ENCODE measurements at places on chromosomes 12 and 14.

GRCh38 chr12:16399101-16399500, 51.7 kb downstream of the MGST1 start:
- no peak for DNase-seq

DNA sequence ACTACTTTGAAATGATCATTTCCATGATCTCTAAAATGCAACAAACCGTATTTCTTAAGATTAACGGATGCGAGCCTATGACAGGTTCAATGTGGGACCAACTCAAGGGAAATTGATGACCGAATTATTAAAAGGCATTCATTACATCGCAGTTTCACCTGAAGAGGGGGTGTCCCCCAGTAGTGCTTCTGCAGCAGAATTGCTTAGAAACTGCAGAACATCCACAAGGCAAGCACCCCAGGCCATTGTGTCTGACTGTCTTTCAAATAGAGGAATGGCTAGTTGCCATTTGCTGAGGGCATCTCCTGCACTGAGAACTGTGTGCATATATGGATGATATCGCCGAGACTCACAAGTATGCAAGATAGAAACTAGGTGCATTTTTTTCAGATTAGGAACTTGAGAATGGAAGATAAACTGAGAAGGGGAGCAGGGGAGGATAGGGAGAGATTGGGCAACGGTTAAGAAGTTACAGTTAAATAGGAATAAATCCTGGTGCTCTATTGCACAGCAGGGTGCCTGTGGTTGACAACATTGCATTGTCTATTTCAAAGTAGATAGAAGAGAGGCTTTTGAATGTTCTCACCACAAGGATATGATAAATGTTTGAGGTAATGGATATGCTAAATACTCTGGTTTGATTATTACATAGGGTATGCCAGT, 234.3 kb upstream of the PLEKHG7 start:
- DNase-seq: no peak

- peak; percentile 92 for DNase-seq
These were observed 14.0 kb downstream of the BEGAIN start for GRCh38 chr14:100573002-100573756.

- no peak for DNase-seq
These were observed 922.3 kb upstream of the LRFN5 start for GRCh38 chr14:40684328-40684727.

Data from NCI-H1436 (cell line).